ENCODE measurements at places on chromosomes 2 and 18.

GRCh38 chr2:55906993-55907392 lies 16.6 kb downstream of the EFEMP1 start:
- no peak for DNase-seq

DNA sequence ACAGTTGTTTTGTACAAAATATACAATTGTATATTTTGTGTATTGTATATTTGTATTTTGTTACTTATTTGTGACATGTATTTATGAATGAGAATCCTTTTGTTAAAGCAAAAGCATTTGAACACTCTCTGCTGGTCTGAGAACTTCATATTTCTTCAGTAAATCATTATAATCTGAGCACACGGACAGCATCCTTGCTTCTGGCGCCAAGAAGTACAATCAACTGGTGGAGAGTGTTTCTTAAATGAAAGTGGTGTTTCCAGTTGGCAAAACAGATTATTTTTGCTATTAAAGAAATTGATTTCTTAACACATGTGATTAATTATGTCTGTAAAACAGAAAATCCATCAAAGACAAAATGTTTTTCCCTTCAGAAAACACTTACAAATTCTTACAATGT lies 95.1 kb upstream of the COPS8 start:
- DNase-seq: no peak

DNA sequence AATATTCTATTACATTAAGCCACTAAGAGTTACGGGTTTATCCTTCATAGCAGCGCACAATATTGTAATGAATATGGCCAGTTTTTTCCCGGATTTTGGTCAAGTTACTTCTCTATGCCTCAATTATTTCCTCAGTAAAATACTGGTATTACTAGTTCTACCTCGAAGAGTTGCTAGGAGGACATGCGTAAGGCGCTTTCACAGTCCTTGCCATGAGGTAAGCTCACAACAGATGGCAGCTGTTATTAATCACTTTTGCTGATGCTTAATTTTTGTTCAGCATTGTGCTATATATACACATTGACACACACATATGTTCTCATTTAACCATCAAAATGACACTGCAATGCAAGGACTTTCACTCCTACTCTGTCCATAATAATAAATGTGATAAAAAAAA lies 101.5 kb downstream of the SCG2 start:
- DNase-seq: no peak

DNA sequence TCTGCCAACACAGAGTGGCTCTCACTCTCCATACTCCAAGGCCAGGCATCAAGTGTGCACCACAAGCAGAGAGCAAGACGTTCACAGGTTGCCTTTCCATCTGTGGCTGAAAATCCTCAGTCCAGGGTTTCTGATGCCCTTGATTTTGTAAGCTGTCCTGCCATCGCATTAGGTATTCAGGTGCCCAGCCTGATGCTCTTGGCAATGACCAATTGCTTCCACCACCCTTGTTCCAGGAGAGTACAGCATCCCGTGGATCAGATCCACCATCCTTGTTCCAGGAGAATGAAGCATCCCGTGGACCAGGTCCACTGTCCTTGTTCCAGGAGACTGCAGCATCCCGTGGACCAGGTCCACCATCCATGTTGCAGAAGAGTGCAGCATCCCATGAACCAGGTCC lies 133.4 kb upstream of the GPC1 start:
- DNase-seq: no peak

DNA sequence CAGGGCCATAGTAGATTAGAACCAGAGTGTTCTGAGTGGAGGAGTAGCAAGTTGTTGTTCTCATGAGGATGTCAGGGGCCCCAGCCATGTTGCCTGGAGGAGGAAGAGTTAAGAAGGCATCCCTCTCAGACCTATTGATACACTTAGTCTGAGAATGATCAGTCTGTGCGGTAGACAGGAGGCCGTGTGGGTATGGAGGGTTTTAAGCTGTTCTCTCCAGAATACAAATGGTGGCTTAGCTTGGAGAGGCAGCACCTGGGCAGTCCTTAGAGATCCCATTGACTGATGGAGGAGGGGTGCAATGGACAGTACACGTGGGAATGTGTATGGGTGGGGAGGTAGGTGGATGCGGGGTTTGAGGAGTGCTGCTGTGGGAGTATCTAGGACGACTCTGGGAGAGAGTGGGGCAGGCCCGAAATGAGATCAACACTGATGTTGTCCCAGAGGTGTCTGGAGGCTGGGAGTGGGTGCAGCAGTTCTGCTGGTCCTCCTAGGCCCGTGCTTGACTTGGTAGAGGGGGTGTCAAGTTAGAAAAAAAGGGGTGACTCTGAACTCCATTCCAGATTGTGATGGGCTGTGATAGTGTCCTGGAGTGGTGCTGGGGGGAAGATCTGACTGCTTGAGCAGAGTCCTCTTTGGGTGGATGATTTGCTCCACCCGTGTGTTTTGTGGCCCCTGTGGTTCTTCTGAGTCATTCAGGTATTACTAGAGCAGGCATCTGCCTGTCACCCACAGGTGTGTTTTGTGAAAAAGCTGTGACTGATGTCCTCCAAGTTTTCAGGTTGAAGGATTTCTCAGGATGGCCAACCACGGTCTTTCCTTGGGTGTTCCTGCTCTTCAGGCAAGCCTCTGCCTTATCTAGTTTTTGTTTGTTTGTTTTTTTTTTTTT lies 44.7 kb downstream of the C2orf42 start:
- DNase-seq: no peak

DNA sequence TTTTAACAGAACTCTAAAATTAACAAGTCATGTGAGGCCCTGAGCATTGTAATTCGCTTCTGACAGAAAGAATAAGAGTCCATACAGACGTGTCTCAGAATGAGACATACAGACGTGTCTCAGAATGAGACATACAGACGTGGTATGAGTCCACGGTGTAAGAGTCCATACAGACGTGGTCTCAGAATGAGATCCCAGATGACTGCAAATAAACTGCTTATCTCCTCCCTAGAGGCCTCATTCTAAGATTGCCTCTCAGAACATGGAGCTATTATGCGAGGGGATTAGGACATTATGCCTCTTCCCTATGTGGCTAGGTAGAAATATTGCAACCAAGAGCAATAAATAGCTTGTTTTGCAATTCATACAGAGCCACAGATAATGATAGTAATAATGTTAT lies 63.9 kb downstream of the NEB start:
- no peak for DNase-seq

- DNase-seq: no peak
Observed at GRCh38 chr2:43729491-43730174, 44.2 kb upstream of the DYNC2LI1 start.

DNA sequence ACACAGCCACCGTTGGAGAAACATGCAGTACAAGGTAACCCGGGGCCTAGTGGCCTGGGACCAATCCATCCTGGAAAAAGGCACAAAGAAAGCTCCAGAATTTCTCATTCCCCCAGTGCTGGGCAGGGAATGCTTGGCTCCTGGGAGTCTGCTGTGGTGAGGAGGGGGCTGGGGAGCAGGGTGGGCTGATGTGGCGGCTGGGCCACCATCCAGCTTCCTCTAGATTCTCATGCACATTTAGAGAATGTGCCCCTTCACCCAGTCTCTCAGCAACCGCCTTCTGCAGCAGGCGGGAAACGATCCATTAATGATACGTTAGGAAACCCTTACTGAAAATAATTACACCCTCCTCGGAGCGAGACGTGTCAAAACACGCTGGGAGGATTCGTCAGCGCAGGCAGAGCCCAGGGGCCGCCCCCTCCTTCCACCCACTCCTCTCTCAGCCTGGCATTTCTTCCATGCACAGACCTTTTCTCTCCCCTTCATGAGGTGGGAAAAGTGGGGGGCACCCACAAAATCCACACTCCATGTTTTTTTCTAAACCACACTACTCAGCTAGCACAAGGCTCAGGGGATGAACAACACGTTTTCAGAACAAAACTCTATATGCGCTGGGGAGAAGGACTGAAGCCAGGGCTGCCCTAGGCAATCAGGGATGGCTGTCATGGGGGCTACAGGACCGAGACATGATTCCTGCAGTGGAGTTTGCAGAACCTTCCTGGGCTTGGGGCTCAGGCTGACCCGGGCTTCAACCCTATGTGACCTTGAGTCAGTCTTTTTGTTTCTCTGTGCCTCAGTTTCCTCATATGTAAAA lies 56.1 kb upstream of the SMAD7 start:
- no peak for DNase-seq

GRCh38 chr18:10261344-10262276 lies 192.8 kb upstream of the APCDD1 start:
- no peak for DNase-seq

GRCh38 chr2:5926871-5927512 lies 234.8 kb downstream of the SOX11 start:
- no peak for DNase-seq

- no peak for DNase-seq
Observed at GRCh38 chr2:168191955-168192785, 55.2 kb downstream of the STK39 start.

- DNase-seq: no peak
Observed at GRCh38 chr2:52597346-52597745, 1170.3 kb upstream of the CHAC2 start.

DNA sequence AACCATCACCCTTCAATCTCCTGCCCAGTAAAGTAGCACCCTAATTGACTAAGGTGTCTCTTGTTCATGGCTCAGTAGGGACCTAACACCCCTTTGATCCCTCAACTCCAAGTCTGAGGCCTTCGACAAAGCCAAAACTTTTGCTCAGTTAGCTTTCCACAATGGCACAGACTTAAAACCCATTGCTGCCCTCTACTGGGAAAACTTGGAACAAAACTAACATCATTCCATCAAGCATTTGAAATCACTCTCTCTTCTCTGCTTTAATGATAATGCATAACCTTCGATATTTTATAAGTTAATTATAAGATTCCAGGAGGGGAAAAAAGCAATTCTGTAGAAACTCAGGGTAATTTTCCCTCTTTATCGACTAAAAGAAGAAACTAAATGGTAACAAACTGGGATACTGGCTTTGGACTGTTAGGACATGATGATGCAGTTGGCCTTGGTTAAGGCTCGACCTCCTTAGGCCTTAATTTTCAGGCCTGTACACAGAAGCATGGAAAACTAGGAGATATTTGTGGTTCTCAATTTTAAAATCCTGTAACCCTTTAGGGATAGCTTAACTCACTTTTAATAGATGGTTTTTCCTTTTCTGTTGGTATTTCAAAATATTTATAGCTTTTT lies 127.8 kb downstream of the STK39 start:
- DNase-seq: no peak

- no peak for DNase-seq
Observed at GRCh38 chr18:22711192-22711685, 221.9 kb upstream of the RBBP8 start.

DNA sequence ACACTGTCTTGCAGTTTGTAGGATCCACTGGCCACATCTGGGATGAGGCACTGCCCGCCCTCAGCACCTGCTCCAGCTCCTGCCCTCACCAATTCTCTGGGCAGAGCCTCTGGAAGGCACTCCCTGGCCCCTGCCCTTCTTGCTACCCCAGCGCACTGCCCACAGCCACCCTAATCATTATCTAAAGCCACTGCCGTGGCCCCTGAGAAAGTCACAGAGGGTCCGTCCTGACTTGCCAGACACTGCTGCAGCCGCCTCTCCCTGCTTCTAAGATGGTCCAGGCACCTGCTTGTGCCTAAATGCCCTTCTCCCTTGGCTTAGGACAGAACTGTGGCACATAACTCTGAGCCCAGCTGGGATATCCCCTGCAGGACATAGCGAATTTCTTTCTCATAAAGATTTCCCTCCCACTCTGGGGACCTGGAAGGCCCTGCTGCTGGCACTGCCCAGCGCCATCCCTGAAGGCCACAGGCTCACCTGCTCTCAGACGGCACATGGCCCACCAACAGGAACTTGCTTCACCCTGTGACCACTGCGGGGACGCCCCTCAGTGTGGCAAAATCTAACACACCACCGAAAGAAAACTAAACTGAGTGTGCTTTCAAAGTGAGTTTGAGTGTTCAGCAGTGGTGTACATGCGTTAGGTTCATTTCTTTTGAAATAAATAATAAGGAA lies 244.9 kb downstream of the HDAC4 start:
- DNase-seq: no peak

DNA sequence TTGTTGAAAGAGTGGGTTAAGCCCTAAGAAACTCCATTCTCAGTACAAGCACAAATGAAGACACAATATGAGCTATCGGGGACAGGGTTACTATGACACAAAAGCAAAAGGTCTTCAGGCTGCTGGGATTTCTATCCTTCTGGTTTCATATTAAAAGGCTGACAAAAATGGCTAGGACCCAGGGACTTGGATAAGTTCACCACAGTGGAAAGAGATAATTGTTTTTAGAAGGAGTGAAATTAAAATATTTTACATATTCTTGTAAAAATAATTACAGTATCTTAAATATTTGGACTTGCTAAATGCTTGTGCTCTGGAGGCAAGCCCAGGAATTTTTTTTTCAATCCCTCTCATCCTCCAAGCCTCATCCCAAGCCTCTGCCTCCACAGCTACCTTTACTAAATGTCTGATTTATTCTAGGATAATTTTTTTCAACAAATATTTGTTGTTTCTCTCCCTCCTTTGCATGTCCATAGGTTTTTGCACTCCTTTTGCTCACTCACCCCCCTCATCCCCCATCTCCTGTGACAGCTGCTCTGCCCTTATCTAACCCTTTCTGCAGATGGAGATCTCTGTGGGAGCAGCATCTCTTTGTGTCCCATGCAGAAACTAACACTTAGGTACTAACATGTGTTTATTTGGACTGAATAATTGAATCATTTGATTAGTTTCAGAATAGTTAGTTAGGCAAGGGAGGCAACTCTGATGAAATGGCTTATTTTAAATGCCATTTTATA lies 47.8 kb upstream of the NABP1 start:
- DNase-seq: no peak

DNA sequence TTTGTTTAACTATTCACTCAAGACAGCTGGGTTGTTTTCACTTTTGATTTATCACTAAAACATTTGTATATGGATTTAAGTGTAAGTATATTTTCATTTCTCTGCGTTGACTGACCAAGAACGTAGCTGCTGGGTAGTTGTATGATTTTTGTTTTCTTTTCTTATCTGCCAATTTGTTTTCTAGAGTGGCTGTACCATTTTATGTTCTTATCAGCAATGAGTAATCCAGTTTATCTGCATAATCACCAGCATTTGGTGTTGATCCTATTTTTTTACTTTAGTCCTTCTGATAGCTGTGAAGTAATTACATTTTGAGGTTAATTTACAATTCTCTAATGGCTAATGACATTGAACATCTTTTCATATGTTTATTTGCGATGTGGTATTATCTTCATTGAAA lies 1178.4 kb upstream of the TMEFF2 start:
- DNase-seq: no peak

DNA sequence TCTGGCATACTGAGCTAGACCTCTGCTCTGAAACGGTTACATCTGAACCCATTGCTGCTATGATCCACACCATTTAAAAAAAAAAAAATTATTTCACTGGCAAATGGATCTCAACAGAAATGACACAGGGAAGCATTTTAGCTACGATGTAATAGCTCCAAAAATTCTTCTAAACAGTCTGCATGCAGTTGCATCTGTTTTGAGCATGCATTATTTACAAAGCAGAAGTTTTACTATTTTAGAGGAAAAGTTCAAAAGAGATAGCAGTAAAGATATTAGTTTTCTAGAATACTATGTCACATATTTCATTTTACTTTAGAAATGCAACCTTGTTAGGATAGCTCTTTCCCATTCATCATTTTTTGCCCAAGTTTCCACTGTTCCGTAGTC lies 265.7 kb downstream of the MEIS1 start:
- no peak for DNase-seq

All from T-cell (primary cell).